ENCODE measurements at places on chromosomes 1 and 21.

GRCh38 chr1:158810311-158810710, 20.8 kb upstream of the MNDA start:
- DNase-seq: no peak

DNA sequence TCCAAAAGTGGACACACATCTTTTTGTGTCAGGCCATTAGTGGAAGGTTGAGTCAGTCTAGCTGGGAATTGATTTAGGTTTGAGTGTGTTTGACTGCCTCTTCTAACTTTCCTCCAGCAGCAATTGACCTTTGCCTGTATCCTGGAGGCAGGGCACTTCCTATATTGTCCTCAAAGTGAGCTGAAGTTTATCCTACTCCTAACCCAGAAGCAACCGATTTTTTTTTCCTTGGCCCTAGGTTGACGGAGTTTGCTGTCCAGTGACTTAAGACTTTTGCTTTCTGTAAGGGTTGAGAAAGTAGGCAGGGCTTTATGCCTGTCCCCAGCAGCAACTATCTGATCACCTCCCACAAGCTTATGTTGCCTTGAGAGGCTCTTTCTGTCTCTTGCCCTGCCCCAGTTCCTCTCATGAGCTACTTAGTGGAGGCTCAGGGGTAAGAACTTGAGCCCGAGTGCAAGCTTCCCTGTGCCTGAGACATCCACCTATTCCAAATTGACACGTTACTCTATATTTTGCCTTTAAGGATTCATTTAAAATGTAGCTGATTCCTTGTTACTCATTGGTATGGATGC, 30.9 kb downstream of the SLC35F3 start:
- DNase-seq: no peak

- no peak for DNase-seq
Measured at GRCh38 chr1:65813956-65814355, 21.3 kb downstream of the PDE4B start.

- DNase-seq: no peak
Measured at GRCh38 chr1:231653632-231654031, 27.0 kb downstream of the DISC1 start.
